Fibroblast of lung (primary cell): ENCODE measurements at places on chromosomes 16 and 17. TPM values are rescaled to one million over a fixed set of nuclear protein-coding genes. Genes with fewer than 3 reads are reported as not detected.

GRCh38 chr16:6195966-6196365 lies 1098.4 kb upstream of the EEF2KMT start:
- H3K27ac ChIP-seq = no peak overlapping the region
- H3K4me3 ChIP-seq = no peak overlapping the region
- H3K27me3 ChIP-seq = no peaks in the 10 kb centered on the region
- H3K36me3 ChIP-seq = no peaks in the 10 kb centered on the region
- DNase-seq = no peak

ACSM2A gene
- total RNA-seq = not detected in 2 replicates

- H3K4me1 ChIP-seq = peaks cover 11% of the 10 kb centered on the region
- H3K36me3 ChIP-seq = no peaks in the 10 kb centered on the region
- DNase-seq = peak; percentile 98
- peak overlapping the region; percentile 49 for H3K27ac ChIP-seq
Observed at GRCh38 chr17:47315451-47316266, 8.1 kb upstream of the EFCAB13 start.

HLF gene
- total RNA-seq = 0.17 and 0.51 TPM in 2 replicates

DNA sequence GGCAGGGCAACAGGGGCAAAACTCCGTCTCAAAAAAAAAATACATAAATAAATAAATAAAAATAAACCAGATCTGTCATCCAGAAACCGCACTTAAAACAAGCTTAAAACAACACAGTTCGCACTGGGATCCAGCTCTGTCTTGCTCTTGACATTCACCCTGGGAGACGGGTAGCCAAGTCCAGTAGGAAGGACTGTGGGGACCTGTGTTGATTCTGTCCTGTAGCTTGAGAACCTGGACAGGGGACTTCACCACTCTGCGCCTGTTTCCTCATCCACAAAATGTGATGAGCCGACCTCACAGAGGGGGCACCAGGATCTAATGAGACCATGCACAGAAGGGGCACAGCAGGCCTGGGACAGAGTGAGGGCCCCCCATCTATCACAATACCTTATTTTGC lies 1.5 kb upstream of the RAI1 start:
- H3K27ac ChIP-seq = no peak overlapping the region
- no peak overlapping the region for H3K4me3 ChIP-seq
- H3K27me3 ChIP-seq = peaks cover 2% of the 10 kb centered on the region
- H3K4me1 ChIP-seq = peaks cover 4% of the 10 kb centered on the region

DNA sequence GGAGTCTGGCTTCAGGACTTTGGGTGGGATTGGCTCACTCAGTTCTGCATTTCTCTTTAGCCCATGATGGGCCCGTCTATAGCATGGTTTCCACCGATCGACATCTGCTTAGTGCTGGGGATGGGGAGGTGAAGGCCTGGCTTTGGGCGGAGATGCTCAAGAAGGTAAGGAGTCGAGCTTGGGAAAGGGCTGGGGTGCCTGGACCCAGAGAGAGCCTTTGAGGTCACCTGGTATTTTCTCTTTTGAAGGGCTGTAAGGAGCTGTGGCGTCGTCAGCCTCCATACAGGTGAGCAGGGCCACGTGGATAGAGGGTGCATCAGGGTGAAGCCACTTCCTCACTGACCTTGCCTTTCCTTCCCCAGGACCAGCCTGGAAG lies 2.2 kb downstream of the THOC6 start:
- no peak overlapping the region for H3K4me3 ChIP-seq
- no peak overlapping the region for H3K27ac ChIP-seq
- peaks cover 27% of the 10 kb centered on the region for H3K36me3 ChIP-seq

DNA sequence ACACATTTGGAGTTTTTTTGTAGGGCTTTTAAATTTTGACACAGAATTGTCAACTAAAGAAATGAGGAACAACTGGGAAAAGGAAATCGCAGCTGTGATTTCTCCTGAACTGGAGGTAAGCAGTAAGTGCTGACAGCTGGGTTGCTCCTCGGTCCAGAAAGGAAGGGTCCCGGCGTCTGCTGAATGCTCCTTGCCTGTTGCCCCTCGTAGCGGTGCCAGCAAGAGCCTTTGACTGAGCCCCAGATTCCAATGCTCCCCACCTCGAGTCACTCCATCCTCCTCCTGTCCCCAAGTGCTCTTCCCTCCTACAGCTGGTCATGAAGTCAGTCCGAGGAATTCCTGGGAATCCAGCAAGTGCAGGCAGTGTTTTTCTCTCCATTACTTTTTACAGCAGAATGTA lies 32.0 kb upstream of the ENDOV start:
- H3K27me3 ChIP-seq = no peaks in the 10 kb centered on the region
- no peaks in the 10 kb centered on the region for H3K4me1 ChIP-seq
- peaks cover 48% of the 10 kb centered on the region for H3K36me3 ChIP-seq
- no peak for DNase-seq
